ENCODE measurements at places on chromosomes 2 and 18. TPM values are rescaled to one million over a fixed set of nuclear protein-coding genes. Genes with fewer than 3 reads are reported as not detected.
A peak's percentile ranks its signal among the peaks of the same experiment; 100 is the strongest.

DNA sequence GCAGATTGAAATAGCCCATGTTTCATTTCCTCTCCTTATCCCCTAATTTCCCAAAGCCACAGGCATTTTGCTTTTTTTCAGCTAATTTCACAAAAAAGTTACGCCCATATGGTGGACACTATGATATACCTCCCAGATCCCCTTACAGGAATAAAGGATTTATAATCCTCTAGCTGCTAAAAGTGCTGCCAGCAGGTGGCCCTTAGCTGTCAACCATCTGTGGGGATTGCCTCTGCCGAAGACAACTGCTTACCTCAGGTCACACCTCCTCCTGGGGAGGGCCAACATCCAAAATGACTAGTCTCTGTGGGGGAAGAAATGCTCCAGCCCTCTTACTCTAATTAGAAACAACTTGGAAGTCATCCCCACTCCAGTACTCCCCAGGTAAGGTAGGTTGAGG, 61.0 kb upstream of the EPB41L3 start:
- H3K36me3 ChIP-seq, result no peaks in the 10 kb centered on the region
- H3K4me1 ChIP-seq, result no peaks in the 10 kb centered on the region
- no peak for DNase-seq
- no peaks in the 10 kb centered on the region for H3K27me3 ChIP-seq

- H3K4me3 ChIP-seq, result no peak overlapping the region
- H3K27ac ChIP-seq, result no peak overlapping the region
- no peak for DNase-seq
- H3K4me1 ChIP-seq, result no peaks in the 10 kb centered on the region
These were observed 12.4 kb downstream of the PTPN4 start for GRCh38 chr2:119772128-119772527.

DNA sequence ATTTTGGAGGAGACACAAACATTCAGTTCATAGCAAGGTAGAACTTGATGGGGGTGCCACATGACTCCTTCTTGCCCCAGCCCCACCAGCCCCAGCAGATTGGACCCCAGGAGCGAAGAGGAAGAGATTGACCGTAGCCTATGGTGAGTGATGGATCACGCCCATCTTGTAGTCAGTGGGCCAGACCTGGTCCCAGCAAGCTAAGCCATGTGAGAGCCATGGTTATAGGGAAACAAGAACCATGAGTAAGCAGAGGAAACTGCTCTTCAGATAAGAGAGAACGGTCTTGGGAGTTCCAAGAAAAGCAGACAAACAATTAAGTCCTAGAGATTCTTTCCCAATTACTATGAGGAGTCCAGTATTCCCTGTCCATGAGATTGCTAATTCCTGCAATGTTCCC, 4.6 kb upstream of the TCF4 start:
- DNase-seq, result no peak
- no peak overlapping the region for H3K27ac ChIP-seq
- H3K27me3 ChIP-seq, result no peaks in the 10 kb centered on the region
- no peaks in the 10 kb centered on the region for H3K4me1 ChIP-seq
- H3K36me3 ChIP-seq, result no peaks in the 10 kb centered on the region

TXNDC2 gene
- 0.65 TPM for total RNA-seq

SPAST gene
- total RNA-seq, result 18.2 TPM

MC5R gene
- not detected for total RNA-seq

MC4R gene
- total RNA-seq, result not detected

HOXD11 gene
- total RNA-seq, result not detected

DNA sequence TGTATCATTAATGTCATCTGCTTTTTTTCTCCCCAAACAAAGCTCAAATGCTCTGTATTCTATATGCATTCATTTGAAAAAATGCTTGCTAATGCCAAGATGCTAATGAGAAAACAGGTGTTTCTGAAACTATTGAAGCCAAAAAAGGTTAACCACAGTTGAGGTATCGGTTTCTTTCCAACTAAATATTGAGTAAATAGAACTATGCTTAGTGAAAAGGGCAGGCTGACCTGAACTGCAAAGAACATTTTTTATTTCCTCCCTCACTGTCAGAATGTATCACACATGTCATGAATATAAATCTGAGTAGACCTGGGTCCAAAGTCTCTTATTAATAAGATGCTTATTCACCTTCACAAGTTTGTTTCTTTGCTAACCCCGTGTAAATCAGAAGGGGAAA, 866.6 kb downstream of the CPS1 start:
- H3K36me3 ChIP-seq, result no peaks in the 10 kb centered on the region
- DNase-seq, result no peak
- H3K4me1 ChIP-seq, result no peaks in the 10 kb centered on the region
- no peak overlapping the region for H3K27ac ChIP-seq
- no peaks in the 10 kb centered on the region for H3K27me3 ChIP-seq

GRCh38 chr2:1729242-1729641, 15.1 kb downstream of the PXDN start:
- no peaks in the 10 kb centered on the region for H3K27me3 ChIP-seq
- H3K4me3 ChIP-seq, result no peak overlapping the region
- H3K4me1 ChIP-seq, result peaks cover 5% of the 10 kb centered on the region
- H3K36me3 ChIP-seq, result no peaks in the 10 kb centered on the region

DNA sequence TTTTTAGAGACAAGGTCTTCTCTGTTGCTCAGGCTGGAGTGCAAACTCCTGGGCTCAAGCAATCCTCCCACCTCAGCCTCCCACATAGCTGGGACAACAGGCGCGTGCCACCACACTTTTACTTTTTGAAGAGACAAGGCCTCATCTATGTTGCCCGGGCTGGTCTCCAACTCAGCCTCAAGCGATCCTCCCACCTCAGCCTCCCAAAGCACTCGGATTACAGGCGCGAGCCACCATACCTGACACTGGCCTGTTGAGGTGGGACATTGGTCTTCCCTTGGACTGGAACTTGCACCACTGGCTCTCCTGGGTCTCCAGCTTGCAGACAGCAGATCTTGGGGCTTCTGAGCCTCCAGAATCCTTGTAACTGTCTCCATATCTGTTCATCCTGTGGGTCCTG, 75.6 kb downstream of the NDUFA10 start:
- DNase-seq, result peak; percentile 34
- no peak overlapping the region for H3K4me3 ChIP-seq

Measured in aorta (tissue), 5 donors.